ENCODE measurements at places on chromosomes 13 and 19. TPM values are rescaled to one million over a fixed set of nuclear protein-coding genes. Genes with fewer than 3 reads are reported as not detected.

Gene LCP1
- not detected for total RNA-seq

Gene THSD8
- not detected for total RNA-seq

Gene ZFR2
- total RNA-seq: not detected

Gene ATP12A
- total RNA-seq: not detected

Gene RELB
- total RNA-seq: 5.0 TPM

Gene PLIN4
- total RNA-seq: under 0.01 TPM

Gene HIPK4
- total RNA-seq: 0.28 TPM

Gene PDS5B
- 26.7 TPM for total RNA-seq

Gene CCNA1
- not detected for total RNA-seq

Gene PLIN5
- not detected for total RNA-seq

Gene ADGRE2
- total RNA-seq: not detected

Gene IL4I1
- 0.36 TPM for total RNA-seq

Gene DLL3
- 0.28 TPM for total RNA-seq

Gene DACT3
- 1.6 TPM for total RNA-seq

Gene ZNF626
- total RNA-seq: 5.3 TPM

All from IMR-90 (cell line).